ENCODE measurements at places on chromosomes 16 and 17. TPM values are rescaled to one million over a fixed set of nuclear protein-coding genes. Genes with fewer than 3 reads are reported as not detected.

DNA sequence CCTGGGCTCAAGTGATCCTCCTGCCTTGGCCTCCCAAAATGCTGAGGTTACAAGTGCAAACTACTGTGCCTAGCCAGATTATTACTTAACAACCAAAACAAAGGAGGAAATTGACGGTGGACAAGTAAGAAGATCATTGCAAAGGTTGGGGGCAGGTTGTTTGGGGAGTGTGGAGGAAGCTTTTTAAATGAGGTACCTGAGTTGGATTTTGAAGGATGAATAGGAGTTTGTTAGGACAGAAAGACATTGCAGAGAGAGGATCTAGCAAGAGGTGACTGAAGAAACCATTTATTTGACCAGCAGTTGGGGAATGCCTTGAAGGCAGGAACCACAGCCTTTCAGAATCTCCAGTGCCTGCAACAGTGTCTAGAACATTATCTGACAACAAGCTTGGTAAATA, 51.3 kb downstream of the ABCC1 start:
- DNase-seq = no peak

- no peak for DNase-seq
Observed at GRCh38 chr16:67773099-67773498, 33.3 kb downstream of the RANBP10 start.

DNA sequence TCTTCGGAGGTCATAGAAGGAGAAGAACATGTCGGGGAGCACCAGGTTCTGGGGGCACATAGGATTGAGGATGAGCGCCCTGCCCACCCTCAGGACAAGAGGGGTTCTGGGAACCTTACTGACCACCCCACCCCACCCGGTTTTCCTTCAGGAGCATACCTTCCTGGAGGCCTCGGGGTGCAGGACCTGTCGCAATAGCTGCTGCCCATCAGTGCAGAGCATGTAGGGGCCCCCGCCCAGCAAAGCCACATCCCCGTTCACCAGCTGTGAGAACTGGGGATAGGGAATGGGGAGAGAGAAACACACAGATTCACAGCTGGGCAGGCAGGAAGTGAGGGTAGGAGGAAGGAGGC, 2.1 kb downstream of the ESRP2 start:
- DNase-seq = no peak

DNA sequence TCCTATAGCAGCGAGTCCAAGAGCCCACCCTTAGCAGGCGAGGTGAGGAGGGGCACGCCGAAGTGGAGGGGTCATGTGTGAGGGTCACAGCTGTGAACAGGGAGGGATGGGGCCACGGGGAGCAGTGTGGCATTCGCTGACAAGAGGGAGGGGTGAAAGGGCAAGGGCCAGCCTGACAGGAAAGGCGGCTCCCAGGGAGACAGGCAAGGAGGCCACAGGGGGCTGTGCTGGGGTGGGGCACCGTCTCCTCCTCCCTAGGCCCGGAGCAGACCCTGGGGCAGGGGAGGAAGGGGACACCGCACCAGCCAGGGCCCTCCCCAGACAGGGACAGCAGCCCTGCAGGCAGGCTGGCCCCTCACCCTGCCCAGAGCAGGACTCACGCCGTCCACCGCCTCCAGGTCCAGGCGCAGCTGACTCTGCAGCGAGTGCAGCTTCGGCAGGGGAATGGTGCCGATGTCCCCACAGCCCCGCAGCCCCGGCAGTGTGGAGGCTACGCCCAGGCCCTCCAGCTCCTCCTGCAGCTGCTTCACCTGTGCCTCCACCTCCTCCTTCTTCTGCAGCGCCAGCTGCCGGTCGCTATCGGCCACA, 15.1 kb downstream of the GNPTG start:
- no peak for DNase-seq

Gene ETV4
- 147 TPM for total RNA-seq

- DNase-seq = peak; percentile 79
Observed at GRCh38 chr17:67431249-67432015, 54.4 kb downstream of the PITPNC1 start.

DNA sequence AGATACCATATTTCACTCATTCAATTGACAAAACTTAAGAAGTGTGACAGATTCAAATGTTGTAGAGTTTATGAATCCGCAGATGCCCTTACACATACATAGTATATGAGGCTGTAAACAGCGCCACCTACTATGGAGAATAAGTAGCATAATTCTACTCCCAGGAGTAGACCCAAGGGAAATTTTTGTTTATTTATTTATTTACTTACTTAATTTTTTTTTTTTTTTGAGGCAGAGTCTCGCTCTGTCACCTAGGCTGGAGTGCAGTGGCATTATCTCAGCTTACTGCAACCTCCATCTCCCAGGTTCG, 35.5 kb downstream of the GAN start:
- peak; percentile 57 for DNase-seq

- peak; percentile 58 for DNase-seq
Observed at GRCh38 chr17:35726127-35726952, 5.1 kb upstream of the RASL10B start.

DNA sequence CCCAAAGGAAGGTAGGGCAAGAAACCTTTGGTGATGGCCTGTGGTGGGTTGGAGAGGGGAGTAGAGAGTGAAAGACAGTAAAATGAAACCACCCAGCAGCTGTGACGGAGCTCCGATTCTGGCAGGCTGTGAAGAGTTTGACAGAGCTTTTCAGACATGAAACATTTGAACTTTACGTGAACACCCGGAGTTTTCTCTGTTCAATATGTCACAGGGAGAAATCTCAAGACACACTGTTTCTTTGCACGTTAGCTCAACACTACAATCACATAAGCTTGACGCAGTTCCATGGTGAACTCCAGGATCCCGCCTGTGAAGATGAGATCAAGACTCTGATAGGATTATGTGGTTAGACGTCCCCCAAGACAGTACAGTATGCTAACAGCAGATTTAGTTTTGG, 79.6 kb upstream of the CDH11 start:
- DNase-seq = no peak

- peak; percentile 6 for DNase-seq
Observed at GRCh38 chr16:80974649-80975376, 31.9 kb downstream of the CMC2 start.

DNA sequence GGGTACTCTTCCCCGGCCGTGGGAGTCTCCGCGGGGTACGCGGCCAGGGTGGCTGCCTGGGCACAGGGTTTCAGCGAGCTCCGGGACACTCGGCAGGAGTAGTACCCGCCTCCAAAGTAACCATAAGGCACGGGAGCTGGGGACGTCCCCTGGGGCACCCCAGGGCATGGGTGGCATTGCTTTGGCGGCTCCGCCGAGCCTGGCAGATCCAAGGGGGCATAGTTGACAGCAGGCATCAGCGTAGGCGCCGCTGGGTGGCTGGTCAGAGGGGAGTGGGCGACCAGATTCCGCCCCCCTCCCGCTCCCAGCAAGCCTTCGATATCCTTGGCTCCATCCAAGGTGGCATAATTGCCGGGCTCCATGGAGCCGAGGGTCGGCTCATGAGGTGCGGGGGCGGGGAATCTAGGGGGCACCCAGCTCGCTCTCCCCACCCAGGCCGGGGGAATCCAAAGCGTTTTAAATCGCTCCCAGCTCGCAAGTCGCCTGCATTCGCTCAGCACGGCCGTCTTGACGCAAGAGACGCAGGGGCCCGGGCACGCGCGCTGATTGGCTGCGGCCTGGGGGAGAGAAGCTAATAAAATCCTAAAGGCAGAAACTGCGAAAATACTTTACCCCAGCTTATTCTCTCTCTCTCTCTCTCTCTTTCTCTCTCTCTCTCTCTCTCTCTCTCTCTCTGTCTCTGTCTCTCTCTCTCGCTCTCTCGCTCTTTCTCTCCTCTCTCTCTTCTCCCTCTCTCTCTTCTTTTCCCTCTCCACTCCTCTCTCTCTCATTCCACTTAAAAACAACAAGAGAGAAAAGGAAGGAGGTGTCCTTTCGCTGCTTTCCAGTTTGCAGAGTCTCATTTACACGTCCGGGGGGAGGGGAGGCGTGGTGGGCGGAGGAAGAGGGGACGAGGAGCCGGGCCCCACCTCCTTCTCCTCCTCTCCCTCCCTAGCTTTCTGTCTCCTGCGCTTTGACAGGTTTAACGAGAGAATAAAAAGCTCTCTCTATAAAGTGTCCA, at the start of gene HOXB13:
Gene HOXB13, minus strand, starts transcription at position 519 of the 1,000 bp plus-strand sequence. Its CDS starts 157 bp downstream, at position 362.
- DNase-seq = peak; percentile 94

- DNase-seq = peak; percentile 79
Observed at GRCh38 chr17:79612468-79613194, 1.8 kb upstream of the RBFOX3 start.

GRCh38 chr17:51120357-51120738, 320 bp downstream of the SPAG9 start:
- DNase-seq = no peak

- DNase-seq = no peak
Observed at GRCh38 chr16:12499032-12499745, 304.5 kb downstream of the CPPED1 start.

GRCh38 chr17:80000981-80001775, 34.5 kb downstream of the TBC1D16 start:
- DNase-seq = no peak

- peak; percentile 80 for DNase-seq
Observed at GRCh38 chr17:64355536-64356303, 34.9 kb downstream of the PECAM1 start.

DNA sequence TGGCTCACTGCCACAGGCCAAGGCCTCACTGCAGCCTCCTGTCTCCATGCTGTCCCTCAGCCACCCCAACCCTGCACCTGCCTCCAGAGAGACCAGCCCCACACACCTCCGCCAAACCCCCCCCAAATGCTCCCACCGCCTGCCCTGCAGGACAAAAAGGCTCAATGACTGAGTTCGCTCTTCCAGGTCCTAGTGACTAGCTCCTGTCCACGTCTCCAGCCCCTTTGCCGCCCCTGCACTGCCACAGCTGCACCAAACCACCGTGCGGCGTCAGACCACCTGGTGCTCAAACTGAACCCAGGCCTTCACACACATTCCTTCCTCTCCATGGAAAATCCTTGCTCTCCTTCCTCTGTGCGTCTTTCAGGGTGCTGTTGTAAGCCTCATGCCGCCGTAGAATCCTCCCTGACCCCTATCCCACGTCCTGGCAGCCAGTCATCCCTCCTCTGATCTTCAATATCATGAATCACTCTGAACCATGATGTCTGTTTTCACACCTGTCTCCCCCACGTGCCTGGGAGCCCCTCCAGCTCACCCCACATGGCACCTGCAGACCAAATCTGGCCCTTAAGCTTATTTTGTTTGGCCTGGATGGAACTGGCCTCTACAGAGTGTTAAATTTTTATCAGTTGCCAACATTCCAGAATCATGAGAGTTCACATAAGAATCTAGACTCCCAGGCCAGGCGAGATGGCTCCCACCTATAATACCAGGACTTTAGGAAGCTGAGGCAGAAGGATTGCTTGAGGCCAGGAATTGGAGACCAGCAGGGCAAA, 4.3 kb upstream of the GSG1L start:
- DNase-seq = no peak

DNA sequence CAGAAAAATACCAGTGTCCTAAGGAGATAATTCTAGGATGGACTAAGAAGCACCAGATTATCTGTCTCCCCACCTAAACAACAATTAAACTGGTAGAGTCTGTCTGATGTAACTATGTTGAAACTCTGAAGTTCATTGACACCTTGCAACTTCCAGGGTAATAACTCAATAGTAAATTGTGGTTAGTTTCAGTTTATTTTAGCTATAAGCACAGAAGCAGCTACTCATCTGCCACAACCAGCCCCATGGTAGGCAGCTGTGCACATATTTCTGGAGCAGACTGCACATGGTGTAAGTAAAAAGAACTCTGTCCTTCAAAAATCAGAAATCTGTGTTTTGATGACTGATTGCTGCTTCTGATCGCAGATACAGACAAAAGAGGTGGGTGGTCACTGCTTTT, 852.1 kb downstream of the CDH11 start:
- no peak for DNase-seq

- no peak for DNase-seq
Observed at GRCh38 chr17:35521150-35521549, 16.3 kb downstream of the SLFN12L start.

GRCh38 chr16:16033208-16033717, 83.8 kb downstream of the ABCC1 start:
- no peak for DNase-seq

- DNase-seq = peak; percentile 89
Observed at GRCh38 chr16:86783636-86784626, 205.6 kb downstream of the FOXL1 start.

- DNase-seq = peak; percentile 69
Observed at GRCh38 chr16:10514369-10515055, 65.9 kb downstream of the EMP2 start.
